Suppressor macrophage (primary cell): ENCODE measurements at places on chromosomes 5 and 9.

DNA sequence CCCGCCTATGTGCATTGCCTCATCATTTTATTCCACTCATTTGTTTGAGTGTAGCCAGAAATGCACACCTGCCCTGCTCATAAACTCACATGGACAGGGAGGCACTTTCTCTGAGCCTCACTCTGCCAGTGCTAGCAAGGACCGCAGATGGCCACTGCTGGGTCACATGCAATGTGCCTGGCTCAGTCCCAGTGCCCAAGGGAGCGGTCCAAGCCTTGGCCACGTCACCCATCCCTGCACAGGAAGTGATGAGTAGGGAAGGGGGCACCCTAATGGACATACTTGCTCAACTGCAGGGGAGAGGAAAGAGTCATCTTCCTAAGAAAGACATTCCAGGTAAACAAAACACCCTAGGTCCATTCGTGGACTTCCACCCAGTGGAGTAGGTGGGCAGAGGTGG is 630.9 kb downstream of the IRX1 start:
- DNase-seq: no peak

DNA sequence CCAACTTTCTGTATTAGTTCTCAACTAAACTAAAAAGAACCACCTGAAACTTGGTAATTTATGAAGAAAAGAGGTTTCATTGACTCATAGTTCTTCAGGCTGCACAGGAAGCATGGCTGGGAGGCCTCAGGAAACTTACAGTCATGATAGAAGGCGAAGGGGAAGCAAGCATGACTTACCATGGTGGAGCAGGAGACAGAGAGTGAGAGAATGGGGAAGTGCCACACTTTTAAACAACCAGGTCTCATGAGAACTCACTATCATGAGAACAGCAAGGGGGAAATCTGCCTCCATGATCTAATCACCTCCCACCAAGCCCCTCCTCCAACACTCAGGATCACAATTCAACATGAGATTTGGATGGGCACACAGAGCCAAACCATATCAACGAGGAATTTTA is 123.5 kb downstream of the DEPDC1B start:
- DNase-seq: no peak

GRCh38 chr5:1190837-1191239 is 10.6 kb upstream of the SLC6A19 start:
- DNase-seq: peak; percentile 70

GRCh38 chr5:56649569-56649968 is 165.8 kb upstream of the MAP3K1 start:
- no peak for DNase-seq

DNA sequence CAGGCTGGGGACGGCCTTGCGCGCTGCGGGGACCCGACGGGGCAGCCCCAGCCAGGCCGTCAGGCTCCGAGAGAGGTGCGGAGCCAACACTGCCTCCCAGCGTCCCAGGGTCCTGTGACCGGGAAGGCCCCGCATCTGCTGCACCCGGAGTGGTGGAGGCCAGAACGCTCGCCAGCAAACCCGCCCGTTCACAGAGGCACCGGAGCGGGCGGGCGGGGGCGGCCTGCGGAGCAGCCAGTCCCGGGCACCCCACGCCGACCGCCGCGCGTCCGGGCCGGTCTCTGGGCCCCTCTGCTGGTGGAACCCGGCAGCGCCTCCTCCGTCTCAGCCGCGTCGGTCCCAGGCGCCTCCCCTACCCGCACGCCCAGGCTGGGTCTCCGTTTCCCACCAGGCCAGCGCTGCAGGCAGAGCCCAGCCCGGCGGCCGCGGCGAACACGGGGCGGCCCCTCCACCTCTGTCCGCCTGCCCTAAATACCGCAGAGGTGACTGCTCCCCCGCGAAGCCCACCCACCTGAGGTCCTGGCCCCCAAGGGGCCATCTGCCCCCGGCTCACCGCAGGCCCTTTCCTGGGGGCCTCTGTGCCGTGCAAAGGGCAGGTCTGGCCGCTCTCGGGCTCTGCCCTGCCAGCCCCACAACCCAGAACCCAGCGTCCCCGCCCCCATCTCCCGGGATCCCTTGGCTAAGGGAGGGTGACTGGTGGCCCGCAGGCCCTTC is 15.9 kb downstream of the EXD3 start:
- peak; percentile 84 for DNase-seq

- no peak for DNase-seq
These were observed 36.6 kb downstream of the MRPL36 start for GRCh38 chr5:1762883-1763547.
